ENCODE measurements at places on chromosomes 2 and 18. TPM values are rescaled to one million over a fixed set of nuclear protein-coding genes. Genes with fewer than 3 reads are reported as not detected.

ATIC gene
- 62.8 TPM for total RNA-seq

IL1B gene
- total RNA-seq: 23.6 TPM

NGEF gene
- total RNA-seq: 17.5 TPM

DPP4 gene
- 11.8 TPM for total RNA-seq

ITGA4 gene
- 18.1 TPM for total RNA-seq

TUBB6 gene
- 141 TPM for total RNA-seq

REEP1 gene
- total RNA-seq: 0.98 TPM

SERPINB2 gene
- total RNA-seq: 2.6 TPM

SP140 gene
- total RNA-seq: 4.4 TPM

STARD6 gene
- total RNA-seq: 0.85 TPM

COPS7B gene
- total RNA-seq: 39.4 TPM

COLEC12 gene
- total RNA-seq: 19.3 TPM

LRRC30 gene
- total RNA-seq: not detected
